ENCODE measurements at places on chromosomes 3 and 15. TPM values are rescaled to one million over a fixed set of nuclear protein-coding genes. Genes with fewer than 3 reads are reported as not detected.

Gene ASB14
- not detected for total RNA-seq

GRCh38 chr15:79970181-79970580 lies 815 bp downstream of the BCL2A1 start:
- no peak for DNase-seq

GRCh38 chr3:134239538-134239937 lies 11.1 kb downstream of the RYK start:
- no peak for DNase-seq

GRCh38 chr3:132973441-132973840 lies 64.8 kb upstream of the TMEM108 start:
- no peak for DNase-seq

DNA sequence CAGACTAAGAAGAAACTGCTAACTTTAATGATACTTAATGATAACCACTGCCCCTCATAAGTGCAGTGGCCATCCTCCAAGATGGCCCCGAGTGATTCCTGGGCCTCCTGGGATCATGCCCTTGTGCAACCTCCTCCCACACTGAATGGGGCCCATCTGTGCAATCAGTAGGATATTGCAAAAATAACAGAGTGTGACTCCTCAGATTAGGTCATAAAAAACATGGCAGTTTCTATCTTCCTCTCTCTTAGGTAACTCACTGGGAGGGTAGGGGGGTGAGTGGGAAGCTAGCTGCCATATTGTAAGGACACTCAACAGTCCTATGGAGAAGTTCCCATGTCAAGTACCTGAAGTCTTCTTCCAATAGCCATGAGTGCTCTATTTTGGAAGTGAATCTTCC lies 173.0 kb downstream of the SHQ1 start:
- no peak for DNase-seq

DNA sequence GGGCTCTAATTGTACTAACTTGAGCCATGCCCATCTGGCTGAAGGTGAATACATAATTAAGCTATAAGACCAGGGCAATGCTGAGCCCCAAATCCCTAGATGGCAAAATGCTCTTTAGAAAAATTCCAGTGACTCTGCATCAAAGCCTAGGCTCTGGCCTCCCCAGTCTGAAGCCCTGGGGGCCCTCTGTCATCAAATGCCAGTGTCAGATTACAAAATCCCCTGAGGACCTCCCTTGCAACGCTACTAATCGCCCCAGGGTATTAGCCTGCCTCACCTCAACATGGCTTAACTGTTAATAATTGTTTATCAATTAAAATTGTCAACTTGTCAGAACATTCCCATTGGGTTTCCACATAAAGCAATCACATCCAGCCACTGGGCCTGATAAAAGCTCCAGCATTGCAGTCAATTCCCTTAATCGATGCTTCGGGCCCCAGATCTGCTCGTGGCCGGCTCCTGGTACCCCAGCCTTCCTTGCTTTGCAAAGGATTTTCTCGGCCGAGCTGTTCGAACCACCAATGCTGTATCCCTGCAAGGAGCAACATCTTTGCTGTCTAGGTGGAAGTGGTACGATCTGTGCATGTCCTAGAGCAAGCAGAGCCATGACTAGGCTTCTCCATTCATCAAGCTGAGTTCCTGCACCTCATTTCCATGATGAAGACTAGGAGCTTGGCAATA lies 151.7 kb downstream of the MEGF11 start:
- peak; percentile 27 for DNase-seq

- no peak for DNase-seq
Observed at GRCh38 chr3:94544131-94544789, 481.4 kb downstream of the NSUN3 start.

Gene ZDHHC23
- total RNA-seq = 17.9 TPM

DNA sequence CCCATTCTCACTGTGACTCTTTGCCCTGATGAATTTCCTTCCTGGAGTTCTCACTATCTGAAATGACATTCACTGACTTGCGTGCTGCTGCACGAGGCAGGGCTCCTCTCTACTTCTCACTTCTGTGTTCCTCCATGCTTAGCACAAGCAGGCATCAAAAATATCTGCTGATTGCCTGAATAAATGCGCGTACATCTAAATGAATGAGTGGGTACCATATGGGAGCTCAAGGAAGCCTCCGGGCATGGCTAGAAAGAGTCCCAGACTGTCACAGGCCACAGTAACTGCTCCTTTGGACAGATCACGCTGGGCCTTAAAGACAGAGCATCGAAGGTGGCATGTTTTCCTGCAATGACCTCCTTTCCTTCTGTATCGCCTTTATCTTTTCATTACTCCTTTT lies 31.6 kb downstream of the HCN4 start:
- no peak for DNase-seq

Gene SLC15A2
- total RNA-seq = 3.8 TPM

- DNase-seq = no peak
Observed at GRCh38 chr3:85571835-85572234, 613.0 kb downstream of the CADM2 start.

DNA sequence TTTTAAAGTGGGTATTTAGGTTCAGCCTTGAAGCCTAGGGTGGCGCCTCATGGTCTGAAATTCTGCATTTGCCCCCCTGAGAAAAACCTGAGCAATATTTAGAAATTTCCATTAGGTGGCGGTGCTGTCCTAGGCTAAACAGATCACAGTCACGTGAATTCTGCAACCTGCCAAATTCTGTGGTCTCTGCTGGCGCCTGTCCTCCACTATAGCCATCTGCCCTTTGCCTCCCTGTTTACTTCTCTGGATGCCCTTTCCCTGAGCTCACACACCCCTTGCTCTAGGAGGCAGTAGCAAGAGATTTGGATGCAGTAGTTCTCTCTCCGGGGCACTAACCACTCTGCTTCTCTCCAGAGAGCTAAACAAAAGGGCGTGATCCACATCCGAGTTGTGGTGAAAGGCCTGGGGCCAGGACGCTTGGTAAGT lies 9.1 kb downstream of the MRPS11 start:
- peak; percentile 38 for DNase-seq

DNA sequence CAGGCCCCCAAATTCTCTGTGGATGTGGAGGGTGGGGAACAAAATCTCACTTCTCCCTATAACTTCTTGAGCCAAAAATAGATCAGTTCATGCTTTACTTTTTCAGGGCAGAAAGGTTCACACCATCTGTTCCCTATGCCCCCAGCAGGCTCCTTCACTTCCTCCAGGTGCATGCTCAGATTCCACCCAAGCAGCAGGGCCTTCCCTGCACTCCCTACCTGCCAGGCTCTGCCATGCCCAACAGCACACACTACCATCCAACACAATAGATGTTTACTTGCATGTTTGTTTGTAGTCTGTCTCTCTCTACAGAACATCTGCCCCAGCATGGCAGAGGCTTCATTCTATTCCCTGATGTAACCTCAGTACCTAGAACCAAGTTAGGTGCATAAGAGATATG lies 43.3 kb downstream of the GABRB3 start:
- no peak for DNase-seq

Gene CCR4
- 0.11 TPM for total RNA-seq

GRCh38 chr15:72131922-72132321 lies 13.7 kb downstream of the SENP8 start:
- no peak for DNase-seq

Gene KIF23
- total RNA-seq = 87.8 TPM

DNA sequence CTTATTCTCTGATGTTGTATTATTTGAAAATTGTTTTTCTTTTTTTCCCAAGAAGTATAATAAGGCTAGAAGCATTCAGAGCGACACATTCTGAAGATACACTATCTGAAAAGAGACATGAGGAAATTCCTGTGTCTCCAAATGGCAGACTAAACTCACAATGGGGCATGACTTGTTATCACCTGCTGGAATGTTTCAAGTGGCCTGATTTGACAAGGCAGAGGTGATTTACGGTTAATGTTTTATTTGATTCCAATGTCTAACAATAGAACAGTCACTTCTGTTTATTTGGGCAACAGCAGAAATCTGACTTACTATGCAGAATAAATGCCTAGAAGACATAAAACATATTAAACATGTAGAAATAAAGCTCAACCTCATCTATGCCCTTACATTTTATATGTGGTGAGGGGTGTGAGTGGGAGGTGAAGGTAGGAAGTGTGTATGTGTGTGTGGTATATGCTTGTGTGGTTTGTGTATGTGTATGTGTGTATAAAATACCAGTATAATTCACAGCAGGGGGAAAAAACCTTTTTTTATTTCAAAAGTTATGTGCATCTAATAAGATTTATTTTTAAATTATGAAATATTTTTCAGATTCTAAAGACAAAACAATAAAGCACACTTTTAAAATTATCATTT lies 1051.7 kb downstream of the ROBO2 start:
- DNase-seq = no peak

Gene SETD5
- total RNA-seq = 279 TPM

DNA sequence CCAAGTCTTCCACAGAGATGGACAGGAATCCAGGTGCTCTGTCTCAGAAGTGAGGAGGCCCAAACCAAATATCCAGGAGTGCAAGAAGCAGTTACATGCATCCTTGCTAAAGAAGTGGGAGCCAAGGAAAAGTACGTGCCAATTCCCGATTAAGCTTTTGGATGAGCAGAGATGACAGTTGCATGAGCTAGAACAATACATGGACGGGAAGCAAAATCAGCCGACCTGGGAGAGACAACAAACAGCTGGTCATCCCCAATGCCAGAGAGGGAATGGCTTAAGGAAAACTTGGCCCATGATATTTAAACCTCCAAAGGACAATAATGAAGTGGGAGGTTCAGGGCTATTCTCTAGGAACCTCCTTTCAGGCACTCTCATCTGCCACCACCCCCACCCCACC lies 86.0 kb upstream of the ABHD17C start:
- DNase-seq = no peak

DNA sequence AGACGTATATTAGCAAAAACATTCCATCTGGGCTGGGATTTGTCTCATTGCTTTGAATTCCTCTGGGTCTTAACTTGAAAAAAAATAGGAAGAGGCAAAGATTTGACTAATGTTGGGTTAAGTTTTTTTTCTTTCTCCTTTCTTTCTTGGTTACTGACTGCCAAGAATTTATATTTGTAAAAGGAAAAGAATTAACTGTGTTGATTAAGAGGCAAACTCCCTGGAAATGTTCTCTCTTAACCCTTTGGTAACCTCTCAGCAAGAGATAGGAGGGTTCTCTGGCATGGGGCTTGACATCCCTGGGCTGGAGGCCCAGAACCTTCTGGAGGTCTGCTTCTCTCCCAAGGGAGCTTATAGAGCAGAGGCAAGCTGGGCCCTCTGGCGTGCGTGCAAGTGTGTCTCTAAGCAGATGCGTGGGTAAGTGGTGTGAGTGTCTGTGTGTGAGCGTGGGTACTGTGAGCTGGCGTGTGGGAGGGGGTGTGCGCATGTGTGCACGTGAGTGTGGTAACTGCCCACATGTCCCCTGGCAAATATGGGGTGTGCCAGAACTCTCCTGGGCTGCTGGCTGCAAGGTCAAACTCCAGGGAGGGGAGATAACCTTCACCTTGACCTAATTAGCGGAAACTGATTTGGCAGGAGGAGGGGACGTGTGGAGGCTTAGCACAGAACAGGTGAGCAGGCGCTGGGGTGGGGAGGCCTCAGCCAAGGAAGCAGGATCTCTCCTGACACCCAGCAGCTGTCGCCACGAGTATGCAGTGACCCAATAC lies 49.4 kb upstream of the MAGEF1 start:
- no peak for DNase-seq

DNA sequence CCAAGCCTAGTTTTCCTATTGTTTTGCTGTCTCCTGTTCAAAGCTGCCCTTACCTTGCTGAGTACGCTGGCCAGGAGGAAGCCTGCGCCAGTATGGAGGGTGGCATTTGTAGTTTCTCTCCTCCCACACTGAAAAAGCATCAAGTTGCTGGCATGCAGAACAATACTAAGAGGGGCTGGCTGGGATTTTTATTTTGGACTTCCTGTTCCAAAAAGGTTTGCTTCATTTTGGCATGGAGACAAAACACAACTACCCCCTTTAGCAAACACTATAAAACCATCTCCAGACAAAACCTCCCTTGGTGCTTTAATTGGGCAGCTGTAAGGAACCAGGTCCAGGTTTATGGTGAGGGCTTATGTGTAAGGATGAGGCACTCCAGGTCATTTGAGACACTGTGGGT lies 457.6 kb downstream of the PDCD6IP start:
- DNase-seq = no peak

Measured in WTC11 (cell line).